ENCODE measurements at places on chromosomes 6 and 20.

- no peaks in the 10 kb centered on the region for H3K36me3 ChIP-seq
- no peaks in the 10 kb centered on the region for H3K4me1 ChIP-seq
- no peaks in the 10 kb centered on the region for H3K27me3 ChIP-seq
- H3K4me3 ChIP-seq, result no peak overlapping the region
These were observed 68.6 kb upstream of the CCN6 start for GRCh38 chr6:111985202-111985731.

DNA sequence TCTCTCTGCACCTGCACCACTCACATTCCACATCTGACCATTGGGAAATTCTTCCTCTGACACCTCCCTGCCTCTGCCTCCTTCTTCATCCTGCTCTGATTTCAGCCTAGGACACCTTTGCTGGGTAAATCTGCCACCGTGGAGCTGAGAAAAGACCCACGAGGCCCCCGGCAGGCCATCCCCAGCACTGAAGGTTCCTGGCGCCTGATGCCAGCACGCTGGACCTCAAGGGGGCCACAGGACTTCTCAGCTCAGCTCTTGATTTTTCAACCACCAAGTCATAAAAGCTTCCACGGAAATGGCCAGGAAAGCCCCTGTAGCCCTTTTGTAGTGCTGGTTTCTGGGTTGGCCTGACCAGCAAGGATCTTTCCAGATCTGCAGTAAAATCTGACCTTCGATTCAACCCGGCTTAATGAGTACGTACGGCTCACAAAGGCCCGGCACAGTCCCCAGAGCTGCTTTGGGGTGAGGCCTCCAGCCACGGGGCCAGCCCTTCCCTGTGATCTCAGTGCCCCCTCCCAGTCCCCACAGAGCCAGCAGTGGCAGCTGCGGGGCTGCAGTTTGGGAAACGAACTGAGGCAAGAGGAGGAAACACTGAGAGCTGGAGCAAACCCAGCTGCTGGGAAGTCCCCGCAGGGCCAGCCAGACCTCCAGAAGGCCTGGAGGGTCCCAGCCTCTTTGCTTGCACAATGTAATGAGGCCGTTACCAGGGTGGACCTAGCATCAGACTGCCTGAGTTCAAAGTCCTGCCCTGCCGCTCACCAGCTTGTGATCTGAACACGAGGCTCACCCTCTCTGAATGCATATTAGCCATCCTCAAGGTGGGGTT is 157.5 kb downstream of the BMP7 start:
- H3K4me3 ChIP-seq, result no peak overlapping the region
- no peaks in the 10 kb centered on the region for H3K36me3 ChIP-seq
- H3K27me3 ChIP-seq, result no peaks in the 10 kb centered on the region

DNA sequence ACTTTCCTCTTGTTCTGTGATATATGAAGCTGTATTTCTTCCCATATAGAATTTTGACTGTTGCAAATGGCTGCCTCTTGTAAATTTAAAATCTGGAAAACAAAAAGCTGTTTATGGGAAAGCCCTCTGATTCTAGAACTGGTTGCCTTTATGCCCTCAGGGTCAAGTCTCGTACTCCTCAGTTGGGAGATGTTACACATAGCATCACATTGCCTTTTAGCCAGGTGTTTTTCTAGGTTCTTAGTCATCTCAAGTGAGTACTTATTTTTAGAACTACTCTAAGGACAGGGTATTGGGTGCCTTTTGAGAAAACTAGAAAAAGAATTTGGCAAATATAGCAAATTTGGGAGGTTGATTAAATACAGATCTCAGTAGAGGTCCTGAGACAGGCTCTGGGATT is 58.5 kb downstream of the ANKS1A start:
- no peak overlapping the region for H3K4me3 ChIP-seq
- no peak for DNase-seq
- no peak overlapping the region for H3K27ac ChIP-seq
- no peaks in the 10 kb centered on the region for H3K36me3 ChIP-seq
- no peaks in the 10 kb centered on the region for H3K27me3 ChIP-seq

DNA sequence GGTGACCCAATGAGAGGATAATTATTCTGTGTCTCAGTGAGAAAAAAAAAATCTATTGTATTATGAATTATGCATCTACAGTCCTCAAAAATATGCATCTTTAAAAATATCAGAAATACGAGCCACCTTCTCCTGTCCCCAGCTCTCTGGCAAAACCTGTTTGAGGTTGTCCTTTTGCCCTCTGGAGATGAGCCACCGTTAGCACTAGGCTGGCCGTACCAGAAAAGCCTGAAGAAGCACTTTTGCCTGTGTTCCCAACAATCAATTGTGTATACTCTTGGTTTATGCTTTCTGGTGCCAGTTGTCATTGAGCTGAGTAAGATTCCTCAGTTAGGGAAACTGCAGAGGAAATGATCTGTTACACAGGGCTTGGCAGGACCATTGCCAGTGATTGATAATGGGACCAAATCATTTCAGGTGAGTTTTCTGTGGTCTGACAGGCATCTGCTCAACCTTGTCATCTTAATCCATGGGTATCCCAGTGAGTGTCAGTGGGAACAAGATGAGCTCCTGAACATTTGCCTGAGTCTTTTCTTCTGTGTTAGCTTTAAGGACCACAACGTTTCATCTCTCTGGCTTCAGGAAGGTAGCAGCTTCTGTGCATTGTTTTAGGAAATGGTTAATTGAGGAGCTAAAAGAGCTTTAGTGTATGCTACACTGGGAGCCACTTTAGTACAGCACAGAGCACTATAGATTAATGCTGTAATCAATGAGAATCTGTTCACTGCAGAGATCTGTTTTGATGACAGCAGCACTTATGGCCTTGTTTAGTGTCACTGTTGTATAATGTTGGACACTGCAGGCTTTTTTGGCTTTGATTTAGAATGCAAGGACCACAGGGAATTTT is 330.1 kb downstream of the RIMS1 start:
- H3K4me3 ChIP-seq, result no peak overlapping the region
- no peak for DNase-seq
- H3K4me1 ChIP-seq, result no peaks in the 10 kb centered on the region
- no peak overlapping the region for H3K27ac ChIP-seq
- H3K27me3 ChIP-seq, result no peaks in the 10 kb centered on the region

DNA sequence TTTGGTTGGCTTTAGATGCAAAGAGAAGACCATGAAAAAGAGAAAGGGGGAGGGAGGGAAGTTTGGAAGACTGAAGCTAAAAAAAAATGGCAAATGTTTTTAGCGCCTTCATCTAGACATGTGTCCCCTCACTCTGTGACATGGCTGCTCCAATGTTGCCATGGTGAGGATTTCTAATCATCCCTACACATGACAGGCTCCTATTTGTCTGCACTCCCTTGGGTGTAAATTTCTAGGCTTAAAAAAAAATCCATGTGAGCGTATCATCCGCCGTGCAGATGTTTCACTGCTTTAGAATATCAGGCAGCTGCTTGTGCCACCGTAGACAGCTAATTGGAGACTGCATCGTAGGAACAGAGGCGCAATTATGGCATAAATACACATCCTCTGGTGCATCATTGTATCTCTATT is 761.1 kb upstream of the MMS22L start:
- DNase-seq, result no peak
- no peak overlapping the region for H3K4me3 ChIP-seq
- H3K4me1 ChIP-seq, result no peaks in the 10 kb centered on the region
- no peaks in the 10 kb centered on the region for H3K36me3 ChIP-seq
- no peaks in the 10 kb centered on the region for H3K27me3 ChIP-seq
- no peak overlapping the region for H3K27ac ChIP-seq

DNA sequence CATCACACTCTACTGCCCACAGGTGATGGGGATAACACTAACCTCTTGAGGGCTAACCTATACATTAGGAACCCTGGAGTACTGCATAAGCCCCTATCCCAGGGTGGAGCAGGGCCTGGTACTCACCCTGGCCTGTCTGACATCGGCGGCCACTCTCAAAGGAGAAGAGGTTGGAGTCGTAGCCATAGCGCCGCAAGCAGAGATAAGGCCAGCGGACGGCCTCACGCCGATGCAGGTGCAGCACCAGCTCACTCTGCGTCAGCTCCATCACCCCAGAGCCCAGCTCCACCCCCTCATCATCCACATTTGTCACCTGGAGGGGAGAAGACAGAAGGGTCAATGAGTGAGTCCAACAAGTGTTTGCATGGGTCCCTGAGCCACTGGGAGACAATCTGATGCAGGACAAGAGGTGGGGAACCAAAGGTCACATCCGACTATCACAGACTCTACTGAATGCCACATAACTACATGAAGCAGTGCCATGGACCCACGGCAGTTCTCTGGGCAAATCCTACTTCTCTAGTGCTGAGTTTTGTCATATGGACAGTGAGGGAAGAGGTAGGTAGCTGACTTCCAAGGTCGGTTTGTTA is 4.3 kb downstream of the FRS3 start:
- peaks cover 25% of the 10 kb centered on the region for H3K36me3 ChIP-seq
- no peaks in the 10 kb centered on the region for H3K27me3 ChIP-seq
- no peaks in the 10 kb centered on the region for H3K4me1 ChIP-seq
- no peak overlapping the region for H3K27ac ChIP-seq
- H3K4me3 ChIP-seq, result no peak overlapping the region

- no peak for DNase-seq
- H3K4me1 ChIP-seq, result no peaks in the 10 kb centered on the region
- no peaks in the 10 kb centered on the region for H3K27me3 ChIP-seq
- no peaks in the 10 kb centered on the region for H3K36me3 ChIP-seq
- H3K27ac ChIP-seq, result no peak overlapping the region
These were observed 195.6 kb upstream of the RIN2 start for GRCh38 chr20:19562426-19562825.

- no peaks in the 10 kb centered on the region for H3K4me1 ChIP-seq
- no peak for DNase-seq
- H3K27me3 ChIP-seq, result no peaks in the 10 kb centered on the region
- H3K36me3 ChIP-seq, result no peaks in the 10 kb centered on the region
- H3K27ac ChIP-seq, result no peak overlapping the region
- no peak overlapping the region for H3K4me3 ChIP-seq
These were observed 30.3 kb downstream of the SCGN start for GRCh38 chr6:25682324-25682723.
